CD8-positive, alpha-beta T cell (primary cell): ENCODE measurements at places on chromosomes 16 and 17.
A peak's percentile ranks its signal among the peaks of the same experiment; 100 is the strongest.

GRCh38 chr17:7058831-7059447 lies 15.0 kb upstream of the SLC16A11 start:
- no peak for DNase-seq

DNA sequence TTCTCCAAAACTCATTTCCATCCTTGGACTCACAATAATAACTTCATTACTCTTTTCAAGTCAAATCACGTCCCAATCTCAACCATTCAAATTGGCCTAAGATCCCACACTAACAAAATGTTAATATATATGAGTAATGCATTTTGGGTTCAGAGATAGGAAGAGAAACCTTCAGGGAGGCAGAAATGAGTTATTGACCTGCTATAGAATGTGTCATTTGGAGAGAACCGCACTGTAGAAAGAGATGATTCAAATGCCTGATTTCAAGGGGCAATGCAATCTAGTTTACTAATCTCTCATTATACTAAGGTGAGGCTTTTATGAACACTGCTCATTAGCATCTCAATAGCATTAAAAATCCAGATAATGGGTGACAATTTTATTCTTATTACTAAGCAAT lies 1595.0 kb upstream of the GOT2 start:
- no peak for DNase-seq

DNA sequence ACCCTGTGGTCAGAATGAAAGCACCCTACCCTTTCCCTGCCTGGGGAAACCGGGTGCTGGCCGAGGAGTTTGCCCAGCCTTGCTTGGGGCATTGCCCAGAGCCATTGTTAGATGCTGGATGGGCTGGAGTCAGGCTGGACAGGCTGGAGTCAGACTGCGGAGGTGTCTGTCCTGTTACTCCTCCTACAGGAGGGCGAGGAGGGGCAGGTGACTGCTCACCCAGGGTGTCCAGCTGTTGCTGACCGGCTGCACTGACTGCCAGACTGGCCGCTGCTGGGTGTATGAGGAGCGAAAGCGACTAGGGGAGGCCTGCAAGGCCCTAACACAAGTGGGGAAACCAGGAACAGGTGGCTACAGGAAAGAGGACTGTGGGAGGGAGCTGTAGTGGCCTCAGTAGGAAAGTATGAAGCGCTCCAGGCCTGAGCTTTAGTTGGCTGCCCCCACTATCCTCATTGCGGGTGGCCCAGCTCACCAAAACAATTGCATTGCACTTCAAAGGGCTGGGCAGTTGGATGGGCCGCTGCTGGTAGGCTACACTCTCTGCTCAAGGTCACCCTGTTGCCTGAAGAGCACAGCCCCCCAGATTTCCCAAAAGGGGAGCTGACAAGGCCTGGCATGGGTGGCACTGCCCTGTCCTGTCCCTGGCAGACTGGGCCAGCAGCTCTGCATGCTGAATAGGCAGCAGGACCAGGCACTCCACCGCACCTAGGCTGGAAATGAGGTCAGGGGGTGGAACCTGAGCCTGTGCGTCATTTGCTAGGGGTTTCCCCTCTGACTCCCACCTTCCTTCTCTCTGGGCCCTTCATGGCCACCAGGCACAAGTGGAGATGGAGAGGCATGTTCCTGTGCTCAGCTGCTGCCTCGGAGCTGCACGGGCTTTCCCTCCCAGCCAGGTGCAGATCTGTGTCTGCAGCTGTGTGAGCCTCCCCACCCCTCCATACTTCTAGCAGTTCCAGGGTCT lies 18.4 kb downstream of the LDHD start:
- peak; percentile 69 for DNase-seq

- DNase-seq = no peak
Measured at GRCh38 chr16:23858542-23858941, 22.8 kb downstream of the PRKCB start.

DNA sequence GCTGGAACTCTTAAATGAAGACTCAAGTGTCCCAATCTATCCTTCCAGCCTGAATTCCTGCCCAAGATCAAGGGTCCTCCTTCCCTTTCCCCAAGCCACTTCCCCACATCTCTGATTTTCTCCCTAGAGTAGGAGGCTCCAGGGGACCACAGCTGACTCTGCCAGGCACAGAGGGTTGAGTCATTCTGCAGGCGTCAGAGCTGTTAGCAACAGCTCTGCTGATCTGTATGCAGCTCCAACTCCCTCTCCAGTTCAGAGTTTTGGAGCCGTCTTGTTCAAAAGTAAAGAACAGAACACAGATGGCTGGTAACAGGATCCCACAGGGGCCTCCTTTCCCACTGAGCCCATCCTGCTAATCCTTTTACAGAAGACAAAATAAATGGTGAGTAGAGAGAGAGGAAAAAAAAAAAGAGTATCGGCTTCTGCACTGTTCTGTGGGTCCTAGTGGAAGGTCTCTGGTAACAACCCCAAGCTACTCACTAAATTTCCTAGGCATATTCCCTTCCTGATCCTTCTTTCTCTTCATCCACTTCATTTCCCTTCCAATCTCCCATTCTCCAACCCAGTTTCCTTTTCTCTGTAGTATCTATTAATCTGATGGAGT lies 13.4 kb upstream of the TAOK1 start:
- no peak for DNase-seq
